ENCODE measurements at places on chromosomes 3 and 15.

GRCh38 chr15:63188247-63188925 is 1.0 kb upstream of the RAB8B start:
- DNase-seq: no peak

DNA sequence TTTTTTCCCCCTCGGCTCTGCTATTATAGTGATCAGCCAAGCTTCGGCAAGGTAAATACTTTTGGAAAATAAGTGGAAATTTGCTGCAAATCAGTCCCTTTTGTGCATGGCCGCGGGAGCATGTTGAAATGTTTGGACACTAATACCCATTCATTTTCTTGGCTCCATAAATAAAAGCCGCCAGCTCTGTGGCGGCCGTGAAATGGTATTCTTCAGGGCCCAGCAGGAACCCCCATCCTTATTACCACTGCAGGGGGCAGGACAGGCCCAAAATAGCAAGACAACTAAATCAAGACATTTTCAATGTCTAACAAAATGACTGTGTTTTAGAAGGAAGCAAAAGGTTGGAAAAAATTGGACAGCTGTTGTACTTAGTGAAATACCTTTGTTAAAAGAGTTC is 362.3 kb downstream of the NR2F2 start:
- DNase-seq: no peak

DNA sequence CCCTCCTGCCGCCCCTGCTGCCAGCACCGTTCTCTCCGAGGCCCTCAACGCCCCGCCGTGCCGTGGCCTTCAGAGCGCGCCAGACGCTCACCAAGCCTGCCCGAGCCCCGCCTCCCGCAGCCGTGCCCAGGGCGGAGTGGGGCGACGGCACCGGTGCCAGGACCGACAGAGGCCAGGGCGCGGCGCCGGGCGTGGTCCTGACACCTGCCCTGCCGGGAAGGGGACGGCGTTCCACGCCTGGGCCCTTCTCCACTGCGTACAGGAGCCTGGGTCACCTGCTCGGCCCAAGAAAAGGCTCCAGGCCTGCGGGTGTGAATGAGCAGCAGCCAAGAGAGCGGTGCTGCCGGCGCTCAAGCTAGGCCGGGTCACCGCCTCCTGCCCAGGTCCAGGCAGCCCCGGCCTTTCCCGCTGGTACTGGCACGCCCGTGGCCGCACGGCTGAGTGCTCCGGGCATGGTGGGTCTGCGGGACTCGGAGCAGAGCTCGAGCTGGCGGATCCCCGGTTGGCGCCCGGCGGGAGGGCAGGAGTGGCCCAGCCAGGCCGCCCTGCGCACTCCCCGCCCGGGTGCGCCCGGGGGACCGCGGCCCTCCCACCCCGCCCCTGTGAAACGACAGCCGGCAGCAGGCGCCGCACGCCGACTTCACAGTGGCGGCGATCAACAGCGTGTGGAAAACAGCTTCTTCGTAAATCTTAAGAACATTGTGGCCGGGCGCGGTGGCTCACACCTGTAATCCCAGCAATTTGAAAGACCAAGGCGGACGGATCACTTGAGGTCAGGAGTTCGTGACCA is 4.2 kb downstream of the OCA2 start:
- DNase-seq: peak; percentile 31

- peak; percentile 43 for DNase-seq
These were observed 38.2 kb downstream of the TMCC1 start for GRCh38 chr3:129855170-129855831.

- no peak for DNase-seq
These were observed 311.7 kb downstream of the CADM2 start for GRCh38 chr3:85270488-85270887.

GRCh38 chr3:62312201-62312600 is 61.1 kb downstream of the FEZF2 start:
- DNase-seq: no peak

GRCh38 chr15:100230784-100231183 is 111.0 kb downstream of the ADAMTS17 start:
- peak; percentile 24 for DNase-seq

GRCh38 chr3:183309276-183309675 is 56.2 kb downstream of the B3GNT5 start:
- DNase-seq: no peak

DNA sequence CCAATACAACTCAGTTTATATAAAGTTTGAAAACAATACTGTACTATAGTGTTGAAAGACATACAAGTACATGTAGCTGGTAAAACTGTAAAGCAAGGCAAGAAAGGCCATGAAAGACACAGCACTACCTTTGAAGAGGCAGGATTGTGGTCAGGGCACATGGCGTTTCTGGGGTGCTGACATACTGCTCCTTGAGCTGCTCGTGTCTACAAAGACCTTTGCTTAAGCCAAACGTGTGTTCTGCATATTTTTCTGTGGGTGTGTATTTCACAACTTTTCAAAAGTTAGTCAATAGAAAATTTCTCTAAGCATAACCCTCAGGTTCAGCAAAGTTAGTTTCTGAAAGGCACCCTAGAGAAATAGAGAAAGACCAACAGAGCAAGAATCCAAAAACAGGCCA is 14.1 kb upstream of the TOPAZ1 start:
- DNase-seq: no peak

GRCh38 chr3:145015253-145015652 is 1043.6 kb downstream of the DIPK2A start:
- no peak for DNase-seq

DNA sequence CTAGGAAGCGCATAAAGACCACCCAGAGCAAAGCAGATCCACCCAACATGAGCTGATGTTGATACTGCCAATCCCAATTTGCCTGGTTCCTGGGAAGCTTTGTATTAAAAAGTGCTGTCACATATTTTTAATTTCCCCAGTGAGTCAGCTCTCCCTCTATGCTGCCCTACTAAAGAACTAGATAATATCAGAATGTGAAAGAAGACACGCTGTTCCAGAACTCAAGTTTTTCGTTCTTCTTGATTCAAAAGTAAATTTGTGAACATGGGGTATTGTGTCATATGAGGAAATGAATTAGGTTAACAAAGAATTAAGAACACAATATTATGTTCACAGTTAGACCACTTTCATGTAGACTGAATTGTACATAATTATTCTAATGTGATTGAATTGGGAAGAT is 734.2 kb upstream of the ALCAM start:
- no peak for DNase-seq

DNA sequence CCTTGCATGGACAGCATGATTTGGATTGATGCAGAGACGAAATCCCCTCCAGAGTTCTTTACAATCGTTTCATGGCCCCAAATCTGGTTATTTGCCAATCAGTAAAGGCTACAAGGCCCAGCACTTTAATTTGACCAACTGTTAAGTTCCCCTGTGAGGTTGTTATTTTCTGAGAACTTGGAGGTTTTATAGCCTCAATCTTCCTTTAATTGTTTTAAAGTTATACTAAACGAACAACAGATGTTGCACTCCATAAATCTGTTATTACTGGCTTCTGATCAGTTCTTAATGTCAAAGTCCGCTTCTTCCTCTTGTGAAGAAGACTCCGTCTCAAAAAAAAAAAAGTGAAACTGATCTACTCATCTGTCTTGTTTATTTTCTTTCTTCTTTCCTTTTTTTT is 30.8 kb downstream of the LARP6 start:
- DNase-seq: no peak

- DNase-seq: no peak
These were observed 3.7 kb downstream of the PAK6 start for GRCh38 chr15:40242601-40243000.

- no peak for DNase-seq
These were observed 3.5 kb downstream of the TEX55 start for GRCh38 chr3:119149484-119149883.

DNA sequence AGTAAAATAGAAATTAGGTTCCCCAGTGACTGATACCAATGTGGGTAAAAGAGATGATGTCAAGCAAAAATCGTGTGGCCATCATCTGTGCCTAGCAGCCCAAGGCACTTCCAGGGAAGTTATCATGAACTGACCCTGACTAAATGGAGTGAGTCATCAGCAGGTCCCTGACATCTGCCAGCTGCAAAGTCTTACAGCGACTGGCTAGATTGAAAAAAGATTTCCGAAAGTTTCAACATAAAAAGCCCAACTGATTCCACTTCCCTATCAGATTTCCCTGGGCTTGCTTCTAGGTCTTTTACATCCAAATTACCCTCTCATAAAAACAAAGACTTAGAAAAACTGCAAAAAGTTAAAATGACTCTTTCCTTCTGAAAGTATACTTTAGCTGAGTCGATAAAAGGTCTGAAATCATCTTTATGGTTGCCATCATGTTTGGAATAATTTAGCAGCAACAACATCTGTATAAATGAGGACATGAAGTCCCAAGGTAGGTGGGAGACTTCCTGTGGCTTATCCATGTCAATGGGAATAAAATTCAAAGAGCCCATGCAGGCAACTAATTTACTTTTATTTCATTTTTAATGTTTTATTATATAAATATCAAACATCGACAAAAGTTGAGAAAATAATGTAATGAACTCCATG is 342.8 kb downstream of the ERC2 start:
- DNase-seq: no peak

DNA sequence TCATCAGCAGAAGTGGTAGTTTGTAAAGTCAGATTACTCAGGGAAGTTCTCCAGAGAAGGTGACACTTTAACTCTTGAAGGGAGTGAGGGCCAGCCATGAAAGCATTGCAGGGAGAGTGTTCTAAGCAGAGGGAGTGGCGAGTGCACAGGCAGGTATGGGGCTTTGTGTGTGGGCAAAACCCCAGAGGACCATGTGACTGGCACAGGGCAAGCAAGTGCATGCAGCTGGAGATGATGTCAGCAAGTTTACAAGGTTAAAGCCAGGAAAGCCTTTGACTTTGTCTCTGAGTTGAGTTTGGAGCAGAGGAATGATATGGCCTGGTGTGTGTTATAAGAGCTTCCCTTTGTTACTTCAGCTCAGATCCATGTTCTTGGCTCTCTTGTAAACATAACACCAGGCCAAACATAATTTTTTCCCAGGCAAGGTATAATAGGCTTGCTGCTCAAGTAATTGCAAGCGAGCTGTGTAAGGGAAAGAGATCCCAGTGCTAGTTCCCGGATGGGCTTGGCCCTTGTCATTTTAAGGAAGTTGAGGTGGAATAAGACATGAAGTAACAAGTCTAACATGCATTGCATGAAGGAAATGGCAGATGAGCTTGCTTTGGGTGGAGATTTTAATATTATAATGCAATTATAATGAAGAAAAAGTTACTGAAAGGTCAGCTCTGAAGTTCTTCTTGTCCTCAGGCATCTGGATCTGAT is 341.1 kb upstream of the LRRC3B start:
- DNase-seq: no peak

GRCh38 chr15:77178411-77178810 is 107.5 kb upstream of the TSPAN3 start:
- DNase-seq: no peak

GRCh38 chr3:152331998-152332397 is 63.3 kb downstream of the MBNL1 start:
- no peak for DNase-seq

DNA sequence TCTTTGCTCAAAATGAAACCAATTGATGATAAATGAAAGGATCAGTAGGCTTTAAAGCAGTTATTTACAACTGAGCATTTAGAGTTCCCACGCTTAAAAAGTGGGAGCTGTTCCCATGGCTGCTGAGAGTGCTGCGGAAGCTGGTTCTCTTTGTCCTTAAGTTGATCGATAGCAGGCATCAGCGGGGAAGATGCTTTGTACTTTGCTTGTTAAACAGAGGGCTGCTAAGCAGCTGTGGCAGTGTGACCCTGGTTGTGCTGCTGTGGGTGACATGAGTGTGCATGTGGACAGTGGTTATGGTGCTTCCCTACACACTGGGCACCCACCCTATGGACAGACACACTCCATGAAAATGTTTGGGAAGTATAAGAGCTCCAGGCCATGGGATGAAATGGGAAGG is 96.3 kb downstream of the PTPRG start:
- no peak for DNase-seq

GRCh38 chr3:181292984-181293383 is 303.4 kb upstream of the DNAJC19 start:
- DNase-seq: no peak

GRCh38 chr3:149726716-149727407 is 25.4 kb downstream of the COMMD2 start:
- DNase-seq: no peak

DNA sequence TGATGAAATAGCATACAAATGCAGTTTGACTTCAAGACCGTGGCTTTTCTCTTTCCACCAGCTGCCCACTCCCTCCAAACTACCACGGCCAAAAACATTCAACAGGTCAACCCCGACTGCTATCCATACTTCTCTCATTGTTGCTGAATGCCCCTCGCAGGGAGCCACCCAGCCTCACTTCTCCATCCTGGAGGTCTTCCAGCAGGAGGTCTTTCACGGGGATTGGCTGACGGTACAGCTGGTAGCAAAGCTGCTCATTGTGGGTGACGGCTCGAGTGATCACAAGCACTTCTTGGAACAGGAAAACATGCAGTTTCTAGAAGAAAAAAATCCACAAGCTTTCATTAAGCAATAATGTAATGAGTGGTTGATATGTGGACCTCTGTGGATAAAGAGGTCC is 49.0 kb upstream of the TASOR start:
- no peak for DNase-seq

DNA sequence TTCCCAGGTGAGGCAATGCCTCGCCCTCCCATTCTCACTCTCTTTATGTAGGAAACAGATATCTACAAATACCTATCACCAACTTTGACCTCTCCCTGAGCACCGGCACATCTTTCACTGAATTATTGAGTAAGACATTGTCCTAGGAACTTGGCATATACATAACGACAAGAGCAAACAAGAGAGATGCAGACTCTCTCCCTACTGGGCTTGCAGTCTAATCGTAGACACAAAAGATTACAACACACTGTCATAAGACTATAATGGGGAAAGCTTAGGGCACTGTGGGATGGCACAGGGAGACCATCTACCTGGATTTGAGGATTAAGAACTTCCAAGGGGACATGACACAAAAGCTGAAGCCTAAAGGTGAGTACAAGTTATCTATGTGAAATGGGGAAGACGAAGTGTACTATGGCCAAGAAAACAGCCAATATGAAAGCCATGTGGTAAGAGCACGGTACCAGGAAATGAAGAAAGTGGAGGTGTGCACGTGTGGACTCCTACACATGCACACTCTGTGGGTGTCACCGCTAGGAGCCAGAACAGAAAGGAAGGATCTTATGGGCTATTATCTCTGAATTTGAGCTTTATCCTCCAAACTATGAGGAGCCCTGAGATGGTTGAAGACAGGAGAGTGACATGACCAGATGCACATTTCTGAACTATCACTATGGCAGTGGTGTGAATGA is 218.8 kb upstream of the STRIT1 start:
- no peak for DNase-seq

GRCh38 chr3:196645897-196646665 is 6.6 kb downstream of the NRROS start:
- DNase-seq: no peak
